ENCODE measurements at places on chromosomes 3 and 15.

DNA sequence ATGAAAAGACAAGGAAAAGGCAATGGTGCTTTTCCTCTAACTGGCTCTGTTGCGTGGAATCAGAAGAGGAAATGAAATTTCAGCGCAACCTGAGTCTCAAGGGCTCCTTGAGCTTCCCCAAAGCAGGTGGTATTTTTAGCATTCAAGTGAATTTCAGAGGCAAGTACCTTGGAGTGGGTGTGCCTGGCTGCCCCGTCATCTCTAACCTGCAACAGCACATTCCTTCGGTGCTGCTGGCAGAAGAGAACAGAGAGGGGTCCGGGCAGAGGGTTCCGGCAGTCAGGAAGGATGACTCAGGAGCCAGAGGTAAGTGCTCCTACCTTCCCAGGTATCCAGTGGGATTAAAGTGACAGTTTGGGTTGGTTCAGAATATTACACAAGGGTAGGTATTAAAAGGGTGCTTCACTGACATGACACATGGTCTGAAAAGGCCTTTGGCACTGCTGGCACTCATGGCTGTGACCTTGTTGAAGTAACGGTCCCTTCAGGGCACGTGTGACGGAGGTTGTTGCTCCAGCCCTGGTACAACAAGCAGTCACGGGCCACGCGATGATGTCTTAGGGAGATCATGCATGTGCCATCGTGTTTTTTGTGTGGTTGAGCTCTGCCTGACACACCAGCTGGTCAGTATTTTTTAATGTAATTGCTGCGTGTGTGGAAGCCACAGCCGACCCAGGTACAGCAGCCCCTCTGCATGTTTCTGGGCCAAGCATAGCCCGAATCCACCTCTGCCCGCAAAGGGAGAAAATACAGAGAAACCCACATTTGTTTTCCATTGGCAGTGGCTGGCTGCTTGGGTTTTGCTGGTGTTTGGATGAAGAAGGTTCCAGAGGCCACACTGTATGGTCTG is 75.7 kb downstream of the LRRK1 start:
- DNase-seq, result no peak

DNA sequence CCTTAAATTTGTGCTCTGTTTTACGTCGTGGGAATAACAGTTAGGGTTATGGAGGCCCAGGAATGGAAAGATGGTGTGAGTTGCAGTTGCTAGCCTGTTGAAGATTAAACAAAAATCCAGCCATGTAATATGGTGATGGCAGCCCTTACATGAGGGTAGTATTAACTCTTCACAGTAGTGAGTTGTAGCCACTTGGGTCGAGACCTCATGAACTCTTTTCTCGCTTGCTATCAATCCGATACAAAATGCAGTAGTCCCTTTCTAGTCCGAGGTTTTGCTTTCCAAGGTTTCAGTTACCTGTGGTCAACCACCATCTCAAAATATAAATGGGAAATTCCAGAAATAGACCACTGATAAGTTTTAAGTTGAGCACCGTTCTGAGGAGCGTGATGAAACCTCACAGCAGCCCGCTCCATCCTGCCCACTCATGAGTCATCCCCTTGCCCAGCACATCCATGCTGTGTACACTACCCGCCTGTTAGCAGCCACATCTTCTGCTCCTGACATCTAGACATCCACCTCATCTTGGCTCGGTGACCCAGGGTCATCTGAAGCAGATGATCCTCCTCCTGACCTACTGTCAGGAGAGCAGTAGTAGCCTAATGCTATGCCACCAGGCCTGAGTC is 177.9 kb downstream of the CDIN1 start:
- DNase-seq, result peak; percentile 70

DNA sequence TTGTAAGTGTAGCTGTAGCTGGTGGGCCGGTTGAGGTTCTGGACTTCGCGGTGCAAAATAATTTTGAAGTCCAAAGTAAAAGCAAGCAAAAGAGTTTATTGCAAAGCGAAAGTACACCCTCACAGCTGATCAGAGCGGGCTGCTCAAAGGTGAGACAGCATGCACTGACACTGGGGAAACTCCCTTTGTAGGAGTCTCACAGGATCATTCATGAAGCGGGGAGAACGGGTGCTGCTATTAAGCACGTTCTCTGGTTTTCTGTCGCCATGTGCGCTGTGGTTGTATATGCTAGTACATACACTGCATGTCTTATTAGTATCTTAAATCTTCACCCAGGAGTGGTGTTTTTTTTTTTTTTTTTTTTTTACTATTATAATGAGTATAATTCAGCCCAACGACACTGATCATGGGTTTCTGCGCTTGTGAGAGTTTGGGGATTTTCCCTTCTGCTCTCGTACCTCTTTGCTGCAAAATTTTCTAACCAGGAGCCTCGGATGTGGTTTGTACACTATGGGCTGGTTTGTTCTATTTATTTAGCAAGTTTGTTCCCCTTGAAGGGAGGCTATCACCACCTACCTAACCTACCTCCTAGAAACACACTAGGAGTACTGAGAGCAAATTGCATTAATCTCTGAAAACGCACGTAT is 1.4 kb upstream of the AP4E1 start:
- DNase-seq, result no peak

GRCh38 chr3:182618085-182618732 is 175.1 kb upstream of the ATP11B start:
- DNase-seq, result peak; percentile 39

DNA sequence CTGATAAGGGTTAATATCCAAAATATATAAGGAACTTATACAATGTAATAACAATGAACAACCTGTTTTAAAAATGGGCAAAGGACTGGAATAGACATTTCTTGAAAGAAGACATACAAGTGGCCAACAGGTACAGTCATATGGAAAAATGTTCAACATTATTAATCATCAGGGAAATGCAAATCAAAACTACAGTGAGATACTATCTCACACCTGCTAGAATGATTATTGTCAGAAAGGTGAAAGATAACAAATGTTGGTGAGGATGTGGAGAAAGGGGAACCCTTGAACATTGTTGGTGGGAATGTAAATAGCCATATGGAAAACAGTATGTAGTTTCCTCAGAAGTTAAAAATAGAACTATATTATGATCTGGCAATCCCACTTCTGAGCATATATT is 20.4 kb downstream of the GOLM2 start:
- no peak for DNase-seq

GRCh38 chr3:31831591-31831990 is 149.5 kb downstream of the OSBPL10 start:
- no peak for DNase-seq

GRCh38 chr3:53347261-53348064 is at the start of gene DCP1A:
TSS of gene DCP1A (minus strand) at chr3:53347543. CDS start at chr3:53347517, 26 bp downstream.
- peak; percentile 92 for DNase-seq

GRCh38 chr15:45089712-45090373 is 24.1 kb downstream of the DUOX2 start:
- DNase-seq, result no peak

GRCh38 chr3:189053322-189053721 is 118.4 kb upstream of the TPRG1 start:
- no peak for DNase-seq

GRCh38 chr15:99427210-99427609 is 138.6 kb upstream of the MEF2A start:
- DNase-seq, result no peak
